Pulmonary artery endothelial cell (primary cell): ENCODE measurements at places on chromosomes 4 and X. TPM values are rescaled to one million over a fixed set of nuclear protein-coding genes. Genes with fewer than 3 reads are reported as not detected.

DNA sequence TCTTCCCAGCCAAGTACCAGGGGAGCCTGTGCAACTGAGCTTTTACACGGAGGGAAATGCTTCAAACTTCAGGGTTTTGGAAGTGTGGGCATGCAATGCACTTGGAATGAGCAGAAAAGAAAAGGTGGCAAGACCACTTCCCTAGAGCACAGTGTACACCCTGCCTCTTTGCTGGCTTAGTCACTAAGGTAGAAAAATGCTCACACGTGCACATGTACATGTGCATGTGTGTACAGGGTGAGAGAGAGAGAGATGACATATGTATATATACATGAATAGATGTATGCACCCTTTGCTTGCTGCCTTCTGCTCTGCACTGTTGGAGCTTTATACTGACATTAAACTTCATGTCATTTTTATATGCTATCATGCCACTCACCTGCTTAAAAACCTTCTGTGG is 7.9 kb upstream of the KLF3 start:
- no peak for DNase-seq

DNA sequence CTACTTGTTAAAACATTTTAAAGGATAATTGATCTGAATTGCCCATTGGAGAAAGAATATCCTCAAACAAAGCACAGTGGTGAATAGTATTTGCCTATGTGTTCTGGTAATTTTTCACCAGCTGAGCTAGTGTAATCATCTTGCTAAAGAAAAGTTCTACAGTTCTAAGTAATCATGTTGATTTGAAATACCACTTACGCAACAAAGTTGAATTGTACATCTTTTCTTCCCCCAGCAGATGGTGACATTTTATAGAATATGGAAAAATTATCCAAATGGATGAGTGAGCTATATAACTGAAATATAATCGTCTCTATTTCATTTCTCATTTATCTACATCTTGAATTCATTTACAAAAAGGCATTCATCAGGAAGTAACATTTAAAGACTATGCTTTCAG is 9.7 kb upstream of the ZNF674 start:
- DNase-seq = no peak

GRCh38 chr4:16569790-16570189 is 328.7 kb downstream of the LDB2 start:
- DNase-seq = no peak

DNA sequence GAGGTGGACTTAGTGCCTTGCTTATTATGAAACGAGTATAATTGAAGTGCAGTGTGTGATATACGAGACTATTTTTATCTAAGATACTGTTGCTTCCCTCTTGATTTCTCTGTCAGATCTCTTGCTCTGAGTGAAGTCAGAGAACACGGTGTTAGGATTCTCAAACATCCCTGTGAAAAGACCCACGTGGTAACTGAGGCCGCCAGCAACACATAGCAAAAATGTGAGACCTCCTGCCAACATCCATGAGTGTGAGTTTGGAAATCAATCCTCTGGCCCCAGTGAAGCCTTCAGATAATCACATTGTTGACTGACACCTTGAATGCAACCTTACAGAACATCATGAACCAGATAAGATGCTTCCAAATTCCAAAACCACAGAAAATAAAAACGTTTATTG is 954.4 kb downstream of the FAT4 start:
- DNase-seq = no peak

DNA sequence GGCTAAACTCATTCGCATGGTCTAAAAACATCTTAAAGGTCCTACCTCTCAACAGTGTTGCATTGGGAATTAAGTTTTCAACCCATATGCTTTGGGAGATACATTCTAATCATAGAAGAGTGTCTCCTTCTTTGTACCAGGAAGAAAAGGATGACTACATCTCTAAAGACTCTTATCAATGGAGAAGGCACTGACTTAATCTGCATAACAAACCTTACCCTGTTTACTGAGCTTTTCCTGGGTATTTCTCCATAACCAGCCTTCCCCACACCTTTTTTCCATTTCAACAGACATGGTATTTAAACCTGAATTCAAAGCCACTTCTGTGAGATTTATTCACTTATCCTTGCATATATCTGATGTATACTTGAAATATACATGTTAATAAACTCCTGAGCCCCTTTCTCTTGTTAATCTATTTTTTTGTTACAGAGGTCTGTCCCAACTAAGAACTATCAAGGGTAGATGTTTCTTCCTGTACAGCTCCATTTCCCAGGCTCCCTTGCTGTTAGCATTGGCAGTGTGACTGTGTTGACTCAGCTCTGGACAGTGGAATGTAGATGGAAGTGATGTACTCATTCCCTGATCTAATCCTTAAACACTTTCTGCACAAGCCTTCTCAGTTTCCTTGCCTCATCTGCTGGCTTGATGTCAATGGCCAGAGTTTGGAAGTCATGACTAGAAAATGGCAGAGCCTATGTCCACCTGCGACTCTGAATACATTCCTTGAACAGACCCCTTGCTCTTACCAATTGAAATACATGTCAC is 148.9 kb upstream of the CPEB2 start:
- no peak for DNase-seq

- DNase-seq = no peak
Measured at GRCh38 chr4:67344594-67345380, 200.5 kb downstream of the CENPC start.

DNA sequence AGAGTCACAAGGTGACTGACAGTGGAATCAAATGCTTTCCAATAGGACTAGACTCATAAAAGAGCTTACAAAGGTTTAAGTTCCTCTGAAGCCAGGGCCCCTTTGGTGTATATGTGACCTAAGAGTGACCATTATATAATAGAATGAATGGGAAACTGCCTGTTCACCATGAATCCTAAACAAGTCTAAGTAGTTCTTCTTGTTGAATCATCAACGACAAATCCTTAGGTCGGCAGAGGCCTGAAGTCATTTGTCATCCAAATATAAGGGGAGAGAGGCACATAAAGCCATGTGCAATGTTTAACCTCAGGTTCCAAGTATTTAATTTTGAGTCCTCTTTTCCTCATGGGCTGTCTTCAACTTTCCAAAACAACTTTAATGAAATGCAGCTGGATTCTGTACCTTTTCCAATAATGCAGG is 122.4 kb downstream of the RASL11B start:
- DNase-seq = no peak

GRCh38 chr4:12846368-12846767 is 637.8 kb downstream of the RAB28 start:
- no peak for DNase-seq

DNA sequence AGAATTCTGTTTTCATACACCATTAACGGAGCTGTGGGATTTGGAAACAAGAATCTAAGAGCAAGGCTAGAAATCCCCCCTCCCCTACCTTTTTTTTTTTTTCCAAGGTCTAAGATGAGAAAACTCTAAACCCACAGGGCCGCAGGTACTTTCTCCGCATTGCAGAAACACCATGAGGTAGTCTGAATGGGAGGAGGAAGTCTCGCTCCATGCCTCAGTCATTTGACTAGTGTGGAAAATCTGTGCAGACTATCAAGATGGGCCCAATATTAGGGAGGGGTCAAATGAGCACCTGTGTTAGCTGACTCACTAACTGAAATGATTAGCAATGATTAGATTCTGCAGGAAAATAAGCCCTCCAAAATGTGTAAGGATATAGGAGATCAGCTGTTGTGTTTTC is 40.9 kb upstream of the MAP3K15 start:
- no peak for DNase-seq

DNA sequence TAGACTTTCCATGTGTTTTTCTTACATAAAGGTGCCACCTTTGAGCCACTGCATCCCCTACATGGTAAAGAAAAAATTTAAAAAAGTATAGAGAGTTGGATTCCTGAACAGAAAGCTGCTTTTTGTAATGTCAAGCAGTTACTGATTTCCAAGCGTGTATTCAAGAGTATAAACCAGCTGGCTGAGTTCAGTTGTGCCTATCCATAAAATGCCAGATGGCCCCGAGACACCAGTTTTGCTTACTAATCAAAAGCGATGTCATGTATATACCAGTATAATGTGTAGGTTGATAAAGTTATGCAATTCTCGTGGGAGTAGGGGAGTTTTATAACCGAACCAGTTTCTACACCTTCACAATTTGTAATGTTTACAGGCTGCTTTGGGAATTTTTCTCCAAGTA is 26.2 kb upstream of the PNPLA4 start:
- no peak for DNase-seq

- peak; percentile 27 for DNase-seq
Measured at GRCh38 chrX:67619253-67619652, 75.4 kb downstream of the AR start.

DNA sequence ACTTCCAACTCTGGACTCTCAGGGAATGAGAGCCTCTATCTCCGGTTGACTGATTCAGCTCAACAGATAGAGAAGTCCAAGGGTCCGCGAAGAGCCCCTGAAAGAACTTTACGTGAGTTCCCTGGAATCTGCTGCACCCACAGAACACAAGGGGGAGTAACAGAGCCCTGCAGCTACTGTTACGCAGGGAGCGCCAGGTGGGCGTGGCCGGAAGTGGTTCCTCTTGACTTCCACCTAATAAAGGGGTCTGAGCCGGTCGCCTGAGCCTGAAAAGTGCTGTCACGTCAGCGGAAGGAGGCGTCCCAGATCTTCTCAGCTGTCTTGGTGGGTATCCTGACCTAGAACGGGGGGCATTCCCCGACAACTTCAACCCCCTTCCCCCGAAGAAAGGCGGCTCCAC is at the start of gene MAGEB6:
MAGEB6 (plus strand) TSS at position 237 of the 400 bp plus-strand sequence. CDS start 1,407 bp downstream, outside the sequence.
- DNase-seq = no peak

- DNase-seq = no peak
Measured at GRCh38 chr4:54539500-54540029, 118.2 kb upstream of the KIT start.

- peak; percentile 4 for DNase-seq
Measured at GRCh38 chr4:22607382-22607781, 85.4 kb upstream of the GBA3 start.

DNA sequence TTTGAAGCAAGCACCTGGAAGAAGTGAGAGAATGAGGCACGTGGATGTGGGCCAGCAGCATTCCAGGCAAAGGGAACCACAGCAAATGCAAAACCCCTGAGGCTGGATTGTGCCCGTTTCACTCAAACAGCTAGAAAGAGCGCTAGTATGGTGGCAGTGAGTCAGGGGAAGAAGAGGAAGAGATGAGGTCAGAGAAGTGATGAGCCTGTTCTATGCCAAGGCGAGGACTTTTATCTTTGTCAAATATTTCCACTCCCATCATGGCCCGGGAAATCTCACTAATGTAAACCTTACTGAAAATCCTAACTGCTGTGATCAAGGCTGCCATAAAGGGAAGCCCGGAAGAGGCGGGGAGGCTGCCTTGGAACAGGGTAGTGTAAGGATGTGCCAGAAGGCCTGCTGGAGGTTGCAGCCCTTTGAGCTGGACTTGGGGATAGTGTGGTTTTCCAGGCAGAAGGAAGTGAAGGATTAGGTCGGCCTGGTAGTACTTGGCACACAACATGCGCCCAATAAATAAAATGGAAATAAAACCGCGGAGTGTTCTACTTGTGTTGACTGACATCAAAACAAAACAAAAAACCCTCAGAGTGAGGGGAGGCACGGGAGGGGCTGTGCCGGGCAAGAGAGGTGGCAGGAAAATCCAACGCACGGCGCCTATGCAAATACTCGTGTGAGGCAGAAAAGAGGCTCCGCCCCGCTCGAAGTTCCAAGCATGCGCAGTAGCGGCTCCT is 1.2 kb upstream of the CDK16 start:
- DNase-seq = no peak

- no peak for DNase-seq
Measured at GRCh38 chr4:179095585-179096221, 1653.5 kb upstream of the AGA start.

Gene ERAS
- total RNA-seq = not detected in 2 replicates

Gene TMPRSS11A
- total RNA-seq = not detected in 2 replicates

Gene PAGE5
- not detected in 2 replicates for total RNA-seq

Gene HEPH
- total RNA-seq = 0.04 and 3.0 TPM in 2 replicates

Gene DRP2
- 0.13 and 0.18 TPM in 2 replicates for total RNA-seq

Gene GSX2
- not detected in 2 replicates for total RNA-seq

Gene HSFX4
- not detected in 2 replicates for total RNA-seq
